ENCODE measurements at places on chromosomes 6 and 20.

GRCh38 chr6:7805850-7806214 is 79.9 kb downstream of the BMP6 start:
- DNase-seq = no peak

- DNase-seq = no peak
Observed at GRCh38 chr20:4665591-4665990, 56.1 kb upstream of the PRND start.

- no peak for DNase-seq
Observed at GRCh38 chr20:4661191-4661590, 60.5 kb upstream of the PRND start.

DNA sequence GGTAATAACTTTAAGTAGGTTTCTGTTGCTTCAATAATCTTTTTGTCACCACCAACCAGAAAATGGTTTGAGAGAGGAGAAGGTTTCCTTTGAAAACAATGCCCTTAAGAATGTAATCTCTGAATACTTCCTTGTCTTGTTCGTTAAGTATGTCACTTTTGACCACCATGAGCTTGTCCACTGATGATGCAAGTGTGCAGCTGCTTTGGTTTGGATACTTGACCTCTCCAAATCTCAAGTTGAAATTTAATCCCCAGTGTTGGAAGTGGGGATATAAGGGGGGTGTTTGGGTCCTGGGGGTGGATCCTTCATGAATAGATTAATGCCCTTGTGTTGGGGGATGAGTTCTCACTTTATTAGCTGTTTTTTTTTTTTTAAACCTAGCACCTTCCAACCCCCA is 985.4 kb downstream of the EPHA7 start:
- no peak for DNase-seq

- no peak for DNase-seq
Observed at GRCh38 chr6:24927277-24927955, 8.3 kb downstream of the RIPOR2 start.

DNA sequence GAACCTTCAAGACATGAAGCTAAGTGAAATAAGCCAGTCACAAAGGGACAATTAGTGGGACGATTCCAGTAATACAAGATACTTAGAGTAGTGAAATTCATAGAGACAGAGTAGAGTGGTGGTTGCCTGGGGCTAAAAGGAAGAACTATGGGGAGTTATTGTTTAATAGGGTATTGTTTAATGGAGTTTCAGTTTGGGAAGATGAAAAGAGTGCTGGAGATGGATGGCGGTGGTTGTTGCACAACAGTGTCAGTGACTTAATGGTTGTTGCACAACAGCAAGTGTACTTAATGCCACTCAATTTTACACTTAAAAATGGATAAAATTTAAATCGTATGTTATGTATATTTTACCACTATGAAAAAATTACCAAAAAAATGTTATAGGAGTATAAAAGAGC is 209.7 kb upstream of the TENT5A start:
- DNase-seq = no peak

Measured in stimulated activated CD8-positive, alpha-beta memory T cell treated with anti-CD3 and anti-CD28 coated beads, Interleukin-15, amount 100 ng/mL, for 24 hours (primary cell).